IPS DF 19.7 (cell line): ENCODE measurements at places on chromosomes 5 and 9.

- DNase-seq = no peak
These were observed 7.8 kb downstream of the GZMA start for GRCh38 chr5:55110217-55110616.

DNA sequence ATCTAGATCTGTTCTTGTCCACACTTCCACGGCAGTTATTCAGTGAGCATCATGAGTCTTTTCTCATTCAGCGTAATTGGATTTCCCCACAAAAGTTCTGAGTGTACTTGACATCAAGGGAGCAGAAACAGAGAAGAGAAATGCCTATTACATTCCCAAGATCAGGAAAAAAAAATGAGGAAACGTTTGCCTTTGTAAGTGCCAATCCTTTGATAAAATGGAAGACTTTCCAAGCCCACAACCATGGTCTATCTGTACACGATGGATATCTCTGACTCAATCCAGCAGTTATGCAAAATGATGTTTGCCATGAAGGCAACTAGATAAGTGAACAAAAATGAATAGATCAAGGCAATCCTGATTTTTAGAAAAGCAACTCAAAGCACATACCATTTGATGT, 235.9 kb downstream of the DOCK8 start:
- no peak for DNase-seq

DNA sequence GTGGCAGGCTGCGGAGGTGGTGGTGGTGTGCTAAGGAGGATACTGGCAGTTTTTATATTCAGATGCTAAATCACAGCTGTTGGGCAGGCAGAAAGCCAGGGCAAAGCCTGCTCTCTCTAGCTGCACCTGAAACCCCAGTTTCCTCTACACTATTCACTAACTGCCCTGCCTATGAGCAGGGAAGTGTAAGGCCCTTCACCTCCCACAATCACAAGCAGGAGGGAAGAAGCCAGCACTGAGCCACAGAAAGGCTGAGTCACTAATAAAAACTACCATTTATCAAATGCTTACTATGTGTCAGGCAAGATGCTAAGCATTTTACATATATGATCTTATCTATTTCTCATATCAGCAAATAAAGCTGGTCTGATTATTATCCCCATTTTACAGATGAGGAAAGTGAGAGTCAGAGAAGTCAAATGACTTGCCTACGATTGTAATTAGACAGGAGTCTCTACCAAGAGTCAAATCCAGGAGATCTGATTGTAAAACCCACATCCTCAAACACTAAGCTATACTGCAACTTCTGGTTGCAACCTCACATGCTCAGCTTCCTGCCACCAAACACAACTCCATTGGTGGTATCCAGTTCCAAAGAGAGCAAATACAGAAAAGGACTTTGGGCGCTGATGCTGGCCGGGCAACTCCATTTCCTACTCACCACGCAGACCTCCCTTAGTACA, 17.7 kb upstream of the IL6ST start:
- no peak for DNase-seq

DNA sequence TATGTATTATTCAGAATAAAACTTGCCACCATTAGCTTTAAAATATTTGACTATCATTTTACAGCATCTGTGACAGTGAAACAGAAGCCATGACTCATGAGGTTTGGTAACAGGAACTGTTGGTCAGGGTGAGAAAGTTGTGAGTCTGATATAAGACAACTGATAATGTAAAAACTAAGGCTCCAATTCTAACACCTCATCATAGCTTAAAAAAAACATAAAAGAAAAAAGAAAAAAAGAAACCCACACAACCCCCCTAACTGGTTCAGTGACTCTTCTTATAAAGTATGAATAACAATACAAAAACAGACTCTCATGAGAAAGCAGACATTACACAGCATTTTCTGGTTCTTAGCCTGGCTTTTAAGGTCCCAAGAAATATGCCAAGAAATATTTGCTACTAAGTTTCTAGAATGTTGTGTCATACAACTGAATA, 85.8 kb downstream of the MRPS27 start:
- no peak for DNase-seq

DNA sequence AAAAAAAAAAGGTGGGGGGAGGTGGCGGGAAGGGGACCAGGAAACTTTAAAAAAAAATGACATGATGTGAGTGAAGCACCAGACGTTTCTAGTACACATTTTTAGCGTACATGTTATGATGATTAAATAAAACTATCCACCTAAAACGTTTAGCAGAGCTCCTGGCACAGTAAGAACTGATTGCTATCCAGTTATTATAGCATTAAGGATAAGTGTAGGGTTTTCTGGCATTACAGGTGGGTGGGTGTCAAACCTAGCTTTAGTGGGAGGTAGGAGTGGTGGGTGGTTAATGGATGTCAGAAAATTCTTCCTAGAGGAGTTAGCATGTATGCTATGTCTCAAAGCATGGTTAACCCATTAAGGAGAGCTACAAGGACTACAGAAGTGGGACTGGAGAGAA, 2329.5 kb downstream of the MAT2B start:
- DNase-seq = no peak

DNA sequence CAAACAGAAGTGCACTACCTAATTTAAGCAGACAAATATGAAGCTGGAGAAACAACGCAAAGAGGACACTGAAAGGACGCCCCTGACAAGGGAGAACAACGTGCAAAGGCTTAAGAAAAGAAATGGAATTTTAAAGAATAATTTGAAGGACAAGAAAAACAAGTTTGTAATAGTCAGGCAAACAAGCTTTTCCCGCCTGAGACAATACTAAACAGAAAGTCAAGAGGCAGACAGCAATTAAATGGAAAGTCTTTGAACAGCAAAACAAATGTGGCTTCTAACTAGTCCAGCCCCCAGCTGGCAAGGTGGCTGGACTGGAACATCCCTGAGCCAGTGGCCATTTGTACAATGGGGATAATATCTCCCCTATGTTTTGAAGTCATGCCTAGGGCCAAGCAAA, 63.3 kb downstream of the SIL1 start:
- no peak for DNase-seq

GRCh38 chr9:105877721-105878120, 183.4 kb downstream of the TMEM38B start:
- DNase-seq = no peak

DNA sequence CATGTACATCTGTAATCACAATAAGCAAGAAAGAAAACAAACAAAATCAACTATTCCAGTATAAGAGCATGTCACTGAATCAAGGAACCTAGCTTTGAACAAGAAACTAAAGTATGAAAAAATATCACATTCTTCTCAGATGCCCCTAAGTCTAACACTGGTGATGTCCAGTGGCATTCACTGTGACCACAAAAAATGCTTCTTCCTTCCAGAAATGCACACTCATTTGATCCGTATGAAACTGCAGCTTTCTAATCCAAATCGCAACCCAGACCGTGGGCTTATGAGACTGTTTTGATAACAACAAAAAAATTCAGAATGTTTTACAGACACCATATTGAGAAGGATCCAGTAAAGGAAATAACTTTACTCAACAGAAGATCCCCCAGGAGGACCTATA, 320.1 kb upstream of the TARS1 start:
- no peak for DNase-seq
